Right cardiac atrium (tissue), 5 donors: ENCODE measurements at places on chromosomes 5 and 9. TPM values are rescaled to one million over a fixed set of nuclear protein-coding genes. Genes with fewer than 3 reads are reported as not detected.

DNA sequence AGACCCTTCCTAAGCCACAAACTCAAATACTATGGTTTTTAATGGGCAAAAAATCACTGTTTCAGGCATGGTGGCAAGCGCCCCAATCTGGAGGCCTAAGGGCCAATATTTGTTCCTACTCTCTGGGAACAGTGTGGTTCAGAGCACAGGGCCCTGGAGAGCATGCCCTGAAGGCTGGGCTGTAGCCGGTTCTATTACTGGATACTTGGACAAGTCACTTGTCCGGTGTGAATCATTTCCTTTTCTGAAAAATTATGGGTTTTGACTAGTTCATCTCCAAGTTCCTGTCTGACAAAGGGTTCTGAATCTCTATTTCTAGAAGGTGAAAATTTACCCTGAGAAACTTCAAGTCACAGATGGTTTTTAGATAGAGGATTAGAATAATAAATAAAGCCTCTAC lies 75.0 kb downstream of the OTULIN start:
- no peak for DNase-seq

GRCh38 chr5:16864631-16865131 lies 71.4 kb downstream of the MYO10 start:
- DNase-seq: no peak

DNA sequence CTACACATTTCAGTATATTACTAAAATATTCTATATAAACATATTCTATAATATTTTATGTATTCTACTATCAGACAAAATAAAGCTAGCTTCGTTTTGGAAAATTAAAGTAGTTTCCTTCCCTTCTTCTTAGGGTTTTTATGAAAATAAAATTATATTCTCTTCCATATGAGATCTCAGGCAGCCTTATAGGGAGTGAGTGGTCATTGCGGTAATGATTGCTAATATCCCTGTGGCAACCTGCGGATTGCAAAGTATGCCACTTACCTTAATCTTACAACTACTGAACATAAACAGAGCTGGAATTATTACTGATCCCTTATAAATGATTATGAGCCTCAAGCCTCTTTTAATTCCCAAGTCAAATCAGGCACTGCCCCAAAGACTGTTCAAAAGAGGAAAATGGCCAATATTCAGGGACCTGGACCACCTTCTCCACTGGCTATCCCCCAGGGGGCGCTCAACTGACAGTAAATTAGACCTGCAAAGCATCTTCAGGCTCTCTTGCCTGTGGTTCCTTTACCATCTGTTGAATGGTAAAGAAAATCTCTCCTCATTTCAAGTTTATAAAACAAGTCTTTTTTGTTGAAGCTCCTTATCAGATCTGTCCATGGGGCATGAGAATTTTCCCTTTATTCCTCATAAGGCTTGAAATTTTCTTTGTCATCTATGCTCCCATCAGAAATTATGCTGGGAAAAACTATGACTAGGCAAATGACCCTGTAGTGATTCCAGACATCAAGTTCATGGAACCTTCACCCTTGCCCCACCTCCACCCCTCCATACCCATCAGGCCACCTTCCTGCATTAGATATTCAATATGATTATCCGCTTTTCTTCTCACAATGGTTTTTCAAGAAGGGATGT lies 163.9 kb downstream of the CEMIP2 start:
- peak; percentile 84 for DNase-seq

DNA sequence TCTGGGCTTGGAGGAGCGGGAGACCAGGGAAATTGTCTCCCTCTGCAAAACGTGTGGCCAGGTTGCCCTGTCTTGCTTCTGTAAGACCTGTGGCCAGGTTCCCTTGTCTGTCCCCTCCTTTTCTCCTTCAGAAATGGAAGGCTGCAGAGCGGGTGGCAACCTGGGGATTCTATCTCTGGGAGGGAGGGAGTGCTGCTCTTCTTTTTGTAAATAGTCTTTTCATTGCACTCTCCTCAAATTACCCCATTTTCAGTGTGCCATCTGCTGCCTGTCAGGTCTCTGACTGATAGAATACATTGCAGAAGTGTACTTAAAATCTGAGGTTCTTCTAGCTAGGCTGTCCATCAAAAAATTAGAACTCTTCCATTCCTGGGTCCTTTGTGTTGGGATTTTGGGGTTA lies 126.0 kb downstream of the GABRB2 start:
- no peak for DNase-seq

- DNase-seq: no peak
These were observed 862.2 kb downstream of the DTWD2 start for GRCh38 chr5:118126159-118126558.

GRCh38 chr9:108900176-108900575 lies 33.7 kb downstream of the ELP1 start:
- DNase-seq: no peak

GRCh38 chr5:180379355-180380070 lies 26.4 kb upstream of the GFPT2 start:
- no peak for DNase-seq

GRCh38 chr5:79020861-79021561 lies 35.9 kb upstream of the ARSB start:
- DNase-seq: peak; percentile 69

- DNase-seq: no peak
These were observed 2393.0 kb upstream of the C9orf72 start for GRCh38 chr9:29966247-29966646.

Gene ANKDD1B
- total RNA-seq: 0.17 TPM

Gene SLC36A2
- not detected for total RNA-seq

Gene ARHGEF37
- 20.6 TPM for total RNA-seq
